Suprapubic skin (tissue), 4 donors: ENCODE measurements at places on chromosomes 11 and 22.
A peak's percentile ranks its signal among the peaks of the same experiment; 100 is the strongest.

DNA sequence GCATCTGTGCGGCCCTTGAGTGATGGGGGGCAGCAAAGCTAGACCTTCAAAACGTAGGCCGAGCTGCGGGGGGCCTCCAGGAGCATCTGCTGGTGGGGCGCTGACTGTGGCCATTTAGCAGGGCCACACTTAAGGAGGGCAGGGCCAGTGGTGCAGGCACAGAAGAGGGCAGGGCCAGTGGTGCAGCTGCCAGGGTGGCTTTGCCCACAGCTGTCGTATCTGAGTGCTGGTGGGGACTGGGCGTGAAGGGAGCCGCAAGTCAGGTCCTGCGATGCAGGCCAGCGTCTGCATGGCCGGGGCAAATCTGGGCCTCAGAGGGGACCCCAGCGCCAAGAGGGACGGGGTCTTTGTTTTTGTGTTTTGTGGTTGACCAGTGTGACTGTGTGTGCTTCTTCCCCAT is 27.7 kb downstream of the RNH1 start:
- no peak for DNase-seq

GRCh38 chr11:132402071-132402684 is 1031.8 kb downstream of the NTM start:
- no peak for DNase-seq

GRCh38 chr11:123060277-123061000 is 1.5 kb downstream of the HSPA8 start:
- no peak for DNase-seq

DNA sequence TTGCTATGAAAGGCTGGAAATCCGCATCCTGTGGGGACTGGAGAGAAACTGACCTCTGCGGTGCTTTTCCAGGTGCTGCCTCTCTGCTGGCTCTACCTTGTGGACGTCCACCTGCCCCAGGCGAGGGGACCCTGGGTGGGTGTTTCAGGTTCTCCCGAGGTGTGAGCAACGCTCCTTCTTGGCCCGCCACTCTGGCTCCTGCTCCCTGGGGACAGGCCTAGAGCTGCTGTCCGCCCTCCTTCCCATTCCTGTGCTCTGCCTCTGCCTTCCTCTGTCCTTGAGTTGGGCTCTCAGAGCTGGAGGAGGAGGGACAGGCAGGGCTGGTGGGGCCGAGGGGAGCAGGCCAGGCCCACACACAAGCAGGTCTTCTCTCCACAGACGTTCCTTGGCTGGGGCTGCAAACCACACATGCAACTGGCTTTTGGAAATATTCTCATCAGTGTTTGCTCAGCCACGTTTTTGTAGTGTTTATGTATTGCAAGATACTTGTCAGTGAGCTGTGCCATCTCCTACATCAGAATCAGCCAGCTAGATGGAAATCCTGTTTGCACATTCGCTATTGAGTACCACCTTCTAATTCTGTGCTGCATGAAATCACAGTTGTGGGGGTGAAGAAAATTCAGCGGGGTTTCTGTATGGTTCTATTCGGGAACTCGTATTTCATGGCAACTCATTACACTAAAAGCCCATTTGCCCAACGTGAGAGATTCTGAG is 1115.0 kb downstream of the BRD1 start:
- DNase-seq = peak; percentile 32

DNA sequence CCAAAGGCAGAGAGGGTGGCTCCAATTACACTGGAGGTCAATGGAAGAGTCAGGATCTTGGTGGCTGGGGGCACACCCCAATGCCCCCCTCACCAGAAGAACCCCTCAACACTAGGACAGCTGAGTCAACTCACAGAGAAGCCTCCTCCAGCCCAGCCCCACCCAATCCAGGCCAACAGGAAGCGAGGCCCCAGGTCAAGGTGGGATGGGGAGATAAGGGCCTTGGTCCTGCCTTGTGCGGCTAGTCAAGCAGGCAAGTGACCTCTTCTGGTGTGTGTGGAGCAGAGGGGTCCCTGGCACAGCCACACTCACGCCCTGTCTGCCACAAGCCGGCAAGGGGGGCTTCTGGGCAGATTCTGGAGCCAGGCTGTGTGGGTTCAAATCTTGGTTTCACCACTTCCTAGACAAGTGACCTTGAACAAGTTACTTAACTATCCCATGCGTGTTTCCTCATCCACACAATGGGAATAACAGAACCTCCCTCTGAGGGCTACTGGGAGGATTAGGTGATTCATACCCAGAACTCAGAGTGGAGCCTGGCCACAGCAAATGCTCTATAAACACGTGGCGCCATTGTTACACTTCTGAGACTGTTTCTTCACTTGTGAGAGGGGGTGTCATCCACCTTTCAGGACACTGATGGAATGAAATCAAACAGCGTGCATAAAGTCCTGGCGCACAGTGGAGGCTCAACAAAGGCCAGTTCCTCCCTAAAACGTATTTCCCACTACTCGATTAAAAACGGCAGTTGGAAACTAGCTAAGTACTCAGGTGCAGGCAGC is 3.2 kb downstream of the TTLL12 start:
- DNase-seq = no peak

GRCh38 chr11:94379613-94380012 is 21.6 kb downstream of the GPR83 start:
- DNase-seq = no peak

GRCh38 chr11:2890466-2891294 is 5.1 kb upstream of the CDKN1C start:
- DNase-seq = no peak

- DNase-seq = peak; percentile 76
Observed at GRCh38 chr11:2310073-2310785, 8.4 kb downstream of the TSPAN32 start.

- no peak for DNase-seq
Observed at GRCh38 chr11:69642913-69643632, 2.1 kb downstream of the CCND1 start.

GRCh38 chr11:108368134-108368533 is 99.2 kb downstream of the C11orf65 start:
- DNase-seq = no peak

DNA sequence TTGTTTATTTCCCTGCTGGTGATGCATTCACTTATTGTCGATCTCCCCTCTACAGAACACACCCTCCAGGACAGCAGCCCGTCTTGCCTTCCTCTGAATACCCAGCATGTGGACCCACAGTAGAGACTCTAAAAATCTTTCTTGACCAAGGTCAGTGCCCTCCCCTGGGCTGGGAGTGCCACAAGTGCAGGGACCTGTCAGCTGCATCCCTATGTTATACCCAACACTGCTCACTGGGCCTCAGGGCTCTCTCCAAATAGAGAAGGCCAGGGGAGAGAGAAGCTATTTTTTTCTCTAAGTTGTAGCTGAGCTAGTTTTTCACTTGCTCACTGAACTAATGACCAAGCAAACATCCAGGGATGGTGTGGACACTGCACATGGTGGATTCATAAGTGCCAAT is 9.8 kb downstream of the KCNJ1 start:
- DNase-seq = no peak

GRCh38 chr22:20027966-20028854 is 7.3 kb downstream of the TANGO2 start:
- peak; percentile 17 for DNase-seq

DNA sequence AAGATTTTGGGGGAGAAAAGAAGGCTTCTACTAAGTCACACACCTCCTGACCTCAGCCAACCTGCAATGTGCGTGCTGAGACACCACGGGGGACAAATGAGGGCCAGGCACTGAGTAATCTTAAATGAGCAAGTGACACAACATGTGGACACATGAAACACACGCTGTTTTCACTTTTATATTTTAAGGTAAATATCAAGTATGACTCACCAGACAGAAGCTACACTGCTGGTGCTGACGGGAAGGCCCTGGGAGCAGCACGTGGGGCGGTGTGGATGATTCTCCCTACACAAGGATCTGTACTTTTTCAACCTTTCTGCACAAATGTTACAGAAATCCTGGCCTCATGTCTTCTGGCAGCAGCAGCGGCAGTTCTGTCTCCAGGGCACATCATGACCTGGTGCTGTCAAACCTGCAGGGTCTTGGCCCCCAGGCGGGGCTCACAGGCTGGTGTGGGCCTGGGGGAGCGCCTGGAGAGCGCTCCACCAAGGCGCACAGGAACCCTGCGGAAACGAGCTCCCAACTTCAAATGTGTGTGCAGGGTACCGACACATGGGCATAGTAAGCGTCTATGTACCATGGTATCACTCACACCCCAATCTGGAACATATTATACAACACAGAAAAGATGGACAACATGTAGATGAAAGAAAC is 61.7 kb downstream of the DGCR2 start:
- peak; percentile 29 for DNase-seq

- DNase-seq = no peak
Observed at GRCh38 chr11:31779374-31779791, 31.7 kb downstream of the PAX6 start.

DNA sequence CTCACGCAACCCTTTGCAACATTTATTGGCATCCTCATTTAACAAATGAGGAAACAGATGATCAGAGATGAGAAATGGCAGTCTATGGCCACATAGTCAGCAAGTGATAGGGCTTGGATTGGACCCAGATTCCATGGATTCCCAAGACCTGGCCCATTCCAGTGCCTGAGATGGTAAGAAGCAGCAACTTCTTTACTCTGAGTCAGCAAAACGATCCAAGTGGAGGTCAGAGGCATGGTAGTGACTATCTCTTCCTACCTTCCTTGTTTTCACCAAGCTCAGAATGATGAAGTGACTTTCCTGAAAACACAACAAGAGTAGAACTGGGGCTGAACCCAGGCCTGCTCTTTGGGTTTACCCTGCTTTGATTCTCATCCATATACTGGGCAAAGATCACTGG is 293.1 kb downstream of the TENM4 start:
- no peak for DNase-seq

- DNase-seq = no peak
Observed at GRCh38 chr11:895331-896110, 15.1 kb downstream of the CHID1 start.

GRCh38 chr11:17798716-17799115 is 64.1 kb downstream of the KCNC1 start:
- no peak for DNase-seq

- DNase-seq = no peak
Observed at GRCh38 chr11:122632181-122632824, 23.2 kb upstream of the UBASH3B start.

- DNase-seq = no peak
Observed at GRCh38 chr11:102781676-102782075, 1.2 kb upstream of the MMP10 start.

GRCh38 chr11:123116486-123116885 is 54.5 kb upstream of the HSPA8 start:
- no peak for DNase-seq

GRCh38 chr22:39348909-39349505 is 784 bp upstream of the SYNGR1 start:
- DNase-seq = no peak

GRCh38 chr22:40418366-40419201 is 48.2 kb downstream of the SGSM3 start:
- DNase-seq = no peak

DNA sequence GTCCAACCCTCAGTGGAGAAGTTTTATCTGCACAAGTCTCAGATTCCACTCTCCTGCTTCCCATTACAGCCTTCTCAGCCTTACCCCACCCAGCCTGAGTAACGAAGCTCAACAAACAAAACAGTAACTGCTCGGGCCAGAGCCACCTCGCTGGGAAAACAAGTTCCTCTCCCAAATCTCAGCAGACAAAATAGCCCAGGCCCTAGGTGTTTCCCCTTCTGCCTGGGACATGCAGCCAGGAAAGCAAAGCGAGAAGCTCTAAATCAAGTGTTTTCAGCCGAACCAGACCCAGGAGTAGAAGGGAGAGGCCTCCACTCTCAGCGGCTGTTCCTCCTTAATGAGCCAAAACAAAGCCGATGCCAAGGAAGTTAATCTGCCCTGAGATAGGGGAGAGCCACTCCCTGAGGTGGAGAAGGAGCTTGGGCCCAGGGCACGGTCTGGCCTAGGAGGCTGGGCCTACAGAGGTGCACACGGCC is 44.0 kb downstream of the LIF start:
- no peak for DNase-seq

DNA sequence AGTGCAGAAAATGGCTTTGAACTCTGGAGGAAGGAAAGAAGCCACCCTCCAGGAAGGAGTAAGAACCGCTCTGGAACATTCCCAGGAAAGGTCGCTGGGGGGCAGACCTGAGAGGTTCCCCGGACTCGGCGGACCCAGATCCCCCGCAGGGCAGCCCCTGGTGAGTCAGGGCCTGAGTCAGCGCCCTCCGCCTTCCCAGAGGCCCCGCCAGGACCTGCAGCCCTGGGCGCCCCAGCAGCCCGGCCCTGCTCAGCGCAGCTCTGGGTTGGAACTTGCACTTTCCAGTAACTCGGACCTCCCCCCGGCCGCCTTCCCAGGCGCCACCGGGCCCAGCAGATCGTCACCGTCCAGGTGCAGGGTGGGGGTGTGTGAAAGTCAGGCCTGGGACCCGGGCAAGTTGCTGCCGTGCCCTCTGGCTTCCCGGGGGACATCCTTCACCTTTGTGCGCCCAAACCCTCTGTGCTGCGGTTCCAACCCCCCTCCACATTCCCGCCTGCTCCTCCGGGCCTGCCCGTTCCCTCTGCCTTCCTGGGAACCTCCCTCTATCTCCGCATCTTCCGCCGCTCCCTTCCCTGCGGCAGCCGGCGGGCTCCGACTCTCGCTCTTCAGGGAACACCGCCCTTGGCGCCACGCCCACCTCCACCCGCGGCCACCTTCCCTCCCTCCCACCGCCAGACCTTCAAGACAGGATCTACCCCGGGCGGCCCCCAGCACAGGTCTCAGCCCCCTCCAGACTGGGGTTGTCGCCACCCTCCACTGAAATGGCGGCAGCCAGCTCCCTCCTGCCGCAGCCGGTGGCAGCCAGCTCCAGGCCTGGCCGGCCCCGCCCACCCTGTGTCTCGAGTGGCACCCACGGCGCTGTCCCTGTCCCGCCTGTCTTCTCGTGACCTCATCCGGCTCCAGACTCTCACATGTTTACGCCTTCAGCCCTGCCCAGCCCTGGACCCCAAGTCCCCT is 36.8 kb upstream of the WNT7B start:
- DNase-seq = peak; percentile 98

GRCh38 chr22:44026066-44026629 is 2.0 kb downstream of the PARVB start:
- DNase-seq = no peak

DNA sequence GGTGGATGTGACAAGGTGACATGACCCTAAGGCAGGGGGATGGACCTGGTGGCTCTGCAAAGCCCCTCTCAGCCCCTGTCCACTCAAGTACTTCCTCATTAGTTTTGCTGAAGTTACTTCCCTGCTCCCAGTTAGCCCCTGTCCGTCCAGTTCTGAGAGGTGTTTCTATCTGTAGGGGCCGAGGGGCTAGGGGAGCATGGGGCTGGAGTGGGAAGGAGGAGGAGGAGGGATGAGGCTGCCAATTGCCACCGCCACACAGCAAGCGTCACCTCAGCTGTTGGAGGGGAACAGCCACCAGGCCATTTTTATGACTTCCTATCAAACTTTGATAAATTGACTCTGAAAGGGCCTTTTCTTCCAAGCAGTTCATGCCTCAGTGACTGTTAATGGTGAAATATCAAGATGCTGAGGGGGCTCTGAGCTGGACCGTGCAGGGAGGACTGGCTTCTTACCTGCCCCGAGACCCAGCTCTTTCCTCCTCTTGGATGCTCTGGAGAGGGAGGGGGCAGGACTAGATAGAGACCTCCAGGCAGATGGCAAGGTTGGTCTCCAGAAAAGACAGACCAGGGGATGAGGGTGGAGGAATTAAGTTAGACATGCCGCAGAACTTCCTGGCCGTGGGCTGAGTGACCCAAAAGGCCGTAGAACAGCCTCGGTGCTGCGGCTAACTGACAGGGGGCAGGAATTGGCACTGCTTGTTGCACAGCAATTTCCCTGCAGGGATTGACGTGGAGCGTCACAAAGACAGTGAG is 137.0 kb downstream of the ST3GAL4 start:
- DNase-seq = no peak

GRCh38 chr11:69298267-69299022 is 4.5 kb downstream of the MYEOV start:
- DNase-seq = peak; percentile 86

- DNase-seq = no peak
Observed at GRCh38 chr11:71190551-71190950, 61.8 kb downstream of the SHANK2 start.
